HCEC 1CT (cell line): ENCODE measurements at places on chromosomes 2 and 18.

- peak; percentile 63 for DNase-seq
These were observed at the start of gene SEPTIN2 for GRCh38 chr2:241315879-241316631. SEPTIN2 (plus strand) TSS chr2:241315925; CDS start chr2:241324233, 8,308 bp downstream.

DNA sequence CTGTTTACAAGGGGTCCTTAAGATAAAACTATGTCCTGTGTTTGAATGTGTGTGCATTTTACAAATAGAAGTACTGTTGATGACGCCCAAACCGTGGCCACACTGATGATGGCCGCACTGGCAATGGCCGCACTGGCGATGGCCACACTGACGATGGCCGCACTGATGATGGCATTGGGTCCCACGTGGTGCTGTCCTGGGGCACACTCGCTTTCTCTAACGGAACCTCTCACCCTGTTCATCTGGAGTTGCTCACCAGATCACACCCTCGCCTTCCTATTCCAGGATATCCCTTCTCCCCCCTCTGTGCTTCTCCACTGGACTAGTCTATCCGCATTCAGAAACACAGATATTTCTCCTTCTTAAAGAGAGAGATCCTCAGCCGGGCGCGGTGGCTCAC lies 192.4 kb downstream of the EIPR1 start:
- DNase-seq = no peak

DNA sequence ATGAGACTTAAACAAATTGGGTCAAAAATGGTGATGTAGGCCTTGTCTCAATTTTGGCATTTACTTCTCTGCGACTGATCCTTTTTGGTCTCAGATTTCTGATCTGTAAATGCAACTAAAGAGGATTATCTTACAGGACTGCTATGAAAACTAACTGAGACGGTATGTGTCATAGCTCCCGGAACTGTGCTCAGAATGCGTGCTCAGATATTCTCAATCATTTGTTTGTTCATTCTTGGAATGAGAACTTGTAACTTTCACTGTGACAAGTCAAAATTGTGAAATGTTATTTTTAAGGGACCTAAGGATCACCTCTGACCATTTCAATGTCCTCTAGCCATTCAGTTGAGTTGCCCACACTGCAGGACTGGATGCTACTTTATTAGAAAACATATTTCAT lies 498.2 kb upstream of the PIK3C3 start:
- DNase-seq = no peak

DNA sequence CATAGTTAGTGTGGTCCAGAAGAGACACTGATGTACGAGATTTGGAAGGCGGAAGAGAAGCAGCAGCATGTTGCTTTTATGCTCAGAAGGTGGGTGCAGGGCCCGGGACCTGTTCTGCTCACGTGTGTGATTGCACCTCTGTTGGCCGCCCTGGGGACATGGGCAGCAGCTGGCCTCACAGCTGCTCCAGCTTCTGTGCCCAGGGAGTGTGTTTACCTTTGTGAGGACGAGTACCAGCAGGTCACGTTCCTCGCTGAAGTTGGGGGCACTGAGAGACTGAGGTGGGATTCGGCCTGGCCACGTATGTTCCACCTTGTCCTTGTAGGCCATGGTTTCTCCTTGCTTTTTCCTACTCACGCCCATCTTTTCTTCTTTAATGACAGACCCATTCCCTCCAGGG lies 86.3 kb downstream of the PMAIP1 start:
- no peak for DNase-seq

- DNase-seq = no peak
These were observed 979 bp downstream of the LONRF2 start for GRCh38 chr2:100321179-100321865.

GRCh38 chr2:152055366-152056108 lies 43.3 kb downstream of the CACNB4 start:
- DNase-seq = no peak
